Stimulated activated CD8-positive, alpha-beta memory T cell treated with anti-CD3 and anti-CD28 coated beads, Interleukin-4, amount 100 ng/mL, for 4 hours (primary cell): ENCODE measurements at places on chromosomes 11 and 22.

DNA sequence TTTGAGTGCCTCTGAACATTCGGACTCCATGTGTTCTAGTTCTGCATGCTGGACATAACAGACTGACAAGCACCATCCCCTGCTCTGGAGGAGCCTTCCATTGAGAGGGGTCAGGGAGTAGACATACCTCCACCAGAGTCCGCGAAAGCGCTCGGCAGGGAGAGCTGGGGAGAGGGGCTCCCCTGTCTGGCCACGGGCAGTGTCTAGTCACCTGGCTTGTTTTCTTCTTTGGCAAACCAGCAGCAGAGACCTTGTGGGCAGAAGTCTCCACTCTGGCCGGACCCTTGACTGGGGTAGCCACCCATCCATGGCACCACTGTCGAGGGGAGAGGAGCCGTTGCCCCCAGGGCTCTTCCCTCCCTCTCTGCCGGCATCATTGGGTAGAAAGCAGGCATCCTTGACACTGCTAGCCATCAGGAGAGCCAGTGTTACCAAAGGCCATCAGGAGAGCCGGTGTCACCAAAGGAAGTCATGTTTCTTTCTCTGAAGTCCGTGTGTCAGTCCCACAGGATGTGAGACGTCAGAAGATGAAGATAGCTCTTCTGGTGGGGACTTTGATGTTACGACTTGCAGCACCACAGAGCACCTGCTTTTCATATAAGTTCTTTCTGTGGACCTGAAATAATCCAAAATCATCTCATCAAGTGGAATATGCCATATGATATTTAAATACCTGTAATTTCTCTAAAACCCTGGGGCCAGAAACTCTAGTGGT, 305.6 kb downstream of the TBC1D22A start:
- no peak for DNase-seq

DNA sequence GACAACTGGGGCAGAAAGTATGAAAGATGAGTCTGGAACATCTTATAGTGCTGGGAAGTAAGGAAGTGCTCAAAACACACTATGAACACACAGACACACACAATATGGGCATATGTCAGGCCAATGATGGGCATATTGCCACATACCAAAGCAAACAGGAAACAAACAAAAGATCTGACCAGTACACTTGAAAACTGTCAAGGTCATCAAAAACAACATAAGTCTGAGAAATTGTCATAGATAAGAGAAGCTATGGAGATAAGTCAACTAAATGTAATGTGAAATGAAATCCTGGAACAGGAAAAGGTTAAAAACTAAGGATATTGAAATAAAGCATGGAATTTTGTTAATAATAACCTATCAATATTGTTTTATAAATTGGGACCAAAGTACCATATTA, 46.4 kb downstream of the GUCY1A2 start:
- no peak for DNase-seq

GRCh38 chr11:832529-833113, at the start of gene CD151:
Gene CD151 (plus strand): TSS chr11:832952. CDS start chr11:836070, 3,118 bp downstream.
- DNase-seq, result no peak

DNA sequence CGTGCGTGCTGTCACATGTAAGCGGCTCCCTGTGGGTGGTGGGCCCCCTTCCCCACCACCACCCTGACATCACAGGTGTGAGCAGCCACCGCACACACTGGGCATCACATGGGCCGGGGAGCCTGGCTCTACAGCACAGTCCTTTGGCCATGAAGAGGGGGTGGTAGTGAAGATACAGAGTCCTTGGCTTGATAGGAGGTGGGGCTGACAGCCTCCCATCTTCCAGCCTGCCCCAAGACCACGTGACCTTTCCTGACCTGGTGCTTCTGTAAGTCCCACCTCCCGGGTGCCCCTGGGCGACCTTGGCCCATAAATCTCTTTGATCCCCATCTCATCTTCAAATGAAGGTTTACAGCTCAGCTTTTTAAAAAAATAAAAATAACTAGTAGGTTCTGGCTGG, 21.2 kb upstream of the MGAT3 start:
- no peak for DNase-seq

- no peak for DNase-seq
These were observed 6.3 kb downstream of the AKIP1 start for GRCh38 chr11:8917157-8917825.

DNA sequence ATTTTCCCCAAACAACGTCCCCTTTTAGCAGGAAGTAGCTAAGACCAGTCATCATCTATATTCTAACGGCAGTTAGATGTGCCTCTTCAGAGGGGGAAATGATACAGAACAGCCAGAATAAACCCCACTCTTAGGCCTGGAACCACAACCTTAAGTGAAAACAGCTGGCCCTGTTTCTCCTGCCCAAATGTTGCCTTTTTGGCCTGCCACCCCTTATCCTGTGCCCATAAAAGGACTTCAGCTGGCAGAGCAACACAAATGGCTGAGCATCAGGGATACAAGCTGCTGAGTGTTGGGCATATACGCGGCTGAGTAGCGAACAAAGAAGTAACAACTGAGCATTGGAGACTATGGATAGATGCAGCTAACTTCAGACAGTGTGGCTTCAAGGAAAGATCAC, 1491.4 kb downstream of the LRRC4C start:
- no peak for DNase-seq

GRCh38 chr11:85595285-85595884, 31.8 kb downstream of the DLG2 start:
- no peak for DNase-seq

GRCh38 chr22:38258895-38259294, 13.9 kb downstream of the TMEM184B start:
- no peak for DNase-seq

- DNase-seq, result no peak
These were observed 8.6 kb upstream of the UPB1 start for GRCh38 chr22:24486501-24486921.

GRCh38 chr11:565921-566509, 5.2 kb downstream of the RASSF7 start:
- DNase-seq, result no peak

DNA sequence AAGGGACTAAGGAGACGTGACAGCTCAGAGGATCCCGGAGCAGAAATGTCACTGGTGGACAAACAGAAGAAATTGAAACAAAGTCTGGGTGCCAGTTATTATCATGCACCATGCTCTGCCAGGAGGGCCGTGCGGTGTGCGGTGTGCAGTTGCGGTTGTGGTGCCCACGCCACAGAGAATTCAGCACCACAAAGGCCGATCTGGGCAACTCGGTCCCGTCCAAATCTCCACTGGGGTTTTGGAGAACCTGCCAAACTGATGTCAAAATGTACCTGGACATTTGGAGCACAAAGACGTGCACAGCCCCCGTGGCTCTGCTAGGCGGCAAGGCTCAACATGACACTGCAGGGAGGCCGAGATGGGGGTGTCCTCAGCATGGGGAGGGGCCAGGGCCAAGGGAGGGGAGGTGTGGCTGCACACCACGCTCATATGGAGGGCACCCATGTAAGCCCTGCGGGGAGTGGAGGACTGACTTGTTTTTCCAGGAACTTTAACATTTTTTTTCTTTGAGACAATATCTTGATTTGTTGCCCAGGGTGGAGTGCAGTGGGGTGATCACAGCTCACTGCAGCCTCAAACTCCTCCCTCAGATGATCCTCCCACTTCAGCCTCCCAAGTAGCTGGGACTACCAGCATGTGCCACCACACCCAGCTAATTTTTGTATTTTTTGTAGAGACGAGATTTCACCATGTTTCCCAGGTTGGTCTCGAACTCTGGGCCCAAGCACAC, 39.4 kb downstream of the GNB1L start:
- DNase-seq, result no peak

DNA sequence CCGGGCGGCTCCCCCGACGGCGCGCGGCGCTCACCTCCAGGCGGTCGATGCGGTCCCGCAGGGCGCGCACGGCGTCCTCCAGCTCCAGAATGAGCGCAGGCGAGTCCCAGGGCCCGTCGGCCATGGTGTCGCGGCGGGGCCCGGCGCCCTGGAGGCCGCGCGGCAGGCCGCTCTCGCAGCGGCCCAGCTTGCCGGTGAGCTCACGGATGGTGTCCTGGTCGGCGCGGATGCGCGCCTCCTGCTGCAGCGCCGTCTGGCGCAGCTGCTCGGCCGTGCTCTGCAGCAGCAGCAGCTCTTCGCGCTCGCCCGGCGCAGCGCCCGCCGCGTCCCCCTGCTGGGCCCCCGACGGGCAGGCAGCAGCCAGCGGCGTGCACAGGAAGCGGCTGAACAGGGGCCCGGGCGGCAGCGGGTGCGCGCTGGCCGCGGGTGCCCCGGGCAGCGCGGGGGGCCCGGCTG, 599 bp downstream of the NPTXR start:
- DNase-seq, result no peak

GRCh38 chr11:38131535-38131934, 1533.5 kb upstream of the RAG2 start:
- DNase-seq, result no peak

DNA sequence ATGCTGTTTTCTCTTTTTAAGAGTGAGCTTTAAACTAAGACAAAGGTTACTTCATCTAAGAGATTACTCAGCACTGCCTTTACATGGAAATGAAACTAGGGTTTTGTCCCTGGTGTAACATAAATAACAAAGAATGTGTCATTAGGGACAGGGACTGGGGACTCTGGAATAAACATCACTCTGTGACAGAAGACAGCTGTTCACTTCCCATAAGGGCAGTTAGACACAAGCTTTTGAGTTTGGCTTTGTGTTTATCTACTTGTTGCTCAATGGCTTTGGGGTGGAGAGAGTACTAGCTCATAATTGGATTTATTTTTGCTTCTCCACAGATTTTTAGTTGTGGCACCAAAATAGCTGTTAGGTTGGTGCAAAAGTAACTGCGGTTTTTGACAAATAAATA, 154.5 kb downstream of the OR4C45 start:
- no peak for DNase-seq

GRCh38 chr22:45473626-45474237, 29.0 kb upstream of the FBLN1 start:
- DNase-seq, result no peak

GRCh38 chr11:34928960-34929680, 12.7 kb downstream of the PDHX start:
- DNase-seq, result no peak

- DNase-seq, result peak; percentile 18
These were observed at the start of gene MN1 for GRCh38 chr22:27801616-27802345. Gene MN1 (minus strand): TSS chr22:27801756. CDS start chr22:27800543, 1,213 bp downstream.

- no peak for DNase-seq
These were observed 34.1 kb upstream of the CALCA start for GRCh38 chr11:15006139-15006759.

- DNase-seq, result no peak
These were observed 120.9 kb downstream of the SWAP70 start for GRCh38 chr11:9784602-9785315.

DNA sequence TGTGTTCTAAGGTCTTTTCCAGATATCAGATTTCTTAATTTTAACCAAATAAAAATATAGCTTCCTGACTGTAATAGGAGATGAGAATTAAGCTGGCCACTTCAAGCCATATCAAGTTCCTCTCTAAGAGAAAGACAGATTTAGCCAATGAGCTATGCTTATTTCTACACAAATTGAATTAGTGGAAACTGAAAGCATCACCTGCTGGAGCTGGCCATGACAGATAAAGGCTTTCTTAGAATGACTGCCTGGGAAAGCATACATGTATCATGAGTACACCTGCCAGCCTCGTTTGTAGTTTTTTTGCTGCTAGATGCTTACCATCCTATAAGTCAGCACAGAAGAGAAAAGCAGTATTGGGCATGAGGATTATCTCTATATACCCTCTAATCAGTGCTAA, 53.5 kb upstream of the DBX1 start:
- DNase-seq, result no peak

GRCh38 chr11:81278991-81279390, 1454.7 kb downstream of the FAM181B start:
- no peak for DNase-seq

- DNase-seq, result no peak
These were observed 25.1 kb downstream of the MMP13 start for GRCh38 chr11:102930451-102930850.

DNA sequence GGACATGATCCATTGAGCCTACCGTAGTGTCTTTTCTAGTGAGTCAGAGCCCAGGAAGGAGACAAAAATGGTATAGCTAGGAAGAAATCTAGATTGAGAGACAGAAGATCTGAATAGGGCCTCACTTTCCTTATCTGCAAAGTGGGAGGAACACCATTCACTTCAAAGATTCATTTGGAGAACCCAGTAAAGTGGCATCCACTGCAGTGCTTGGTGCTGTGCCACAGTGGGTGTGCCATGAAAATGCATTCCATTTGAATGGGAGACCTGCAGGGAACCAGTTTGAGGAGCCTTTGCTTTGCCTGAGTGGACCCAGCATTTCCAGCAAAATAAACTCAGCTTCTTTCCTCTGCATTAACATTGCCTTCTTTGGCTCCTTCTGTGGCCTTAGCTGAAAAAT, 470.5 kb upstream of the CADM1 start:
- no peak for DNase-seq

DNA sequence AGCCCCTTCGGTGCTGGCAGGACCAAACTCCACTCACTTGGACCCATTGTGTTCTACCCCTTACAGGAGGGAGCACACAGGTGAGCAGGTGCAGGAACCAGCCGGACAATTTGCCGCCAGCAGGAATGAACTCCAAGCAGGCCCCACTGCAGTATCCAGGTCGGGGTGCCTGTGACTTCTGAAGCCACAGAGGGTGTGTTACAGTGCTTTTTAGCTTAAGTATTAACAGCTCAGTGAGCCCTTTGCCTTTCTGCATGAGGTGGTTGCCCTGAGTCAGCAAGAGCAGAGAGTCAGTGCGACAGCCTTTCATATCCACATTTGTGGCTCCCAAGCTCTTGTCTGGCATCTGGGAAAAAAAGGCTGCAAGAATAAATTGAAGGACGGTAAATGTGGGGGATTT, 366.6 kb upstream of the LRRC4C start:
- no peak for DNase-seq

DNA sequence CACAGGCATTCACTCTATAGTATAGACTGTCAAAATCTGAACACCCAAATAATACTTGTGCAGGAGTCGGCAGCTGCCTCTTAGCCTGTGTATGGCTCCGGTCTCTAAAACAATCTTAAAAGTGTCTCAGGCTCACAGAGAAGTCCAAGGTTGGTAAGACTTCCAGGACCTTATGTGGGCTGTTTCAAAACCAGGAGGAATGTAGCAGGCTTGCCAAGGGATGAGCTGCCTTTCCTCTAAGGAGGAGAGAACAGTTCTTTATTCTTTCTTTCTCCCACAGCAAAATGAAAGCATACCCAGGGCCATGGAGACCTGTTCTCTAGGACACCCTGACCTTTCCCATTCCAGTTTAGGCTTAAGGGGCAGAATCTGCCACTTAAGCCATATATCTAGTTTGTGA, 176.5 kb downstream of the TRPC6 start:
- DNase-seq, result no peak

GRCh38 chr11:70109006-70109405, 30.9 kb downstream of the ANO1 start:
- no peak for DNase-seq
